Activated CD4-positive, alpha-beta T cell treated with anti-CD3 and anti-CD28 coated beads for 24 hours (primary cell): ENCODE measurements at places on chromosomes 7 and 10.

DNA sequence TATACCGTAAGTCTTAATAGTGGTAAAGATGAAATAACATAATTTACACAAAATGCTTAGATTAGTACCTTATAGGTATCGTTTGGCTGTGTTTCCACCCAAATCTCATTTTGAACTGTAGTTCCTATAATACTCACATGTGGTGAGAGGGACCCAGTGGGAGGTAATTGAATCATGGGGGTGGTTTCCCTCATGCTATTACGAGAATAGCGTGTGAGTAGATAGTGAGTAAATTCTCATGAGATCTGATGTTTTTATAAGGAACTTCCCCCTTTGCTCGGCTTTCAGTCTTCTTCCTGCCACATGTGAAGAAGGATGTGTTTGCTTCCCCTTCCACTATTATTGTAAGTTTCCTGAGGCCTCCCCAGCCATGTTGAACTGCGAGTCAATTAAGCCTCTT lies 426.3 kb upstream of the POT1 start:
- DNase-seq, result no peak

DNA sequence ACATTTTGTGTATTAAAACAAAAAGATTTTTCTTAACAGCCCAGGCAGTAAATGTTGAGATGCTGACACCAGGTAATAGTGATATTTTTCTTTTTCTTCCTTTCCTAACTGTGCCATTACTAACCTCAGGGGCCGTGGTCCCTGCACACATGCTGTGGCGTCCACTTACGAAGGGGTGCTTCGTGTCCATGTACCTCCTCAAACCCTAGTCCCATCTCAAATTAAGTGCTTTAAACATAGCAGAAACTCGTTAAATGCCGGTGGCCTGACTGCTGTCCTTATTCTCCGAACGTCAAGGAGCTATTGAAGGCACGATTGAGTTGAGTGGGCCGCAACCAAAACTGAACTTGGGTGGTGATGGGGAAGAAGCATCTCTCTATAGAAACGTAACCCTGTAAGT lies 132.4 kb downstream of the ZMYND11 start:
- no peak for DNase-seq

GRCh38 chr7:151924001-151924400 lies 32.2 kb upstream of the GALNTL5 start:
- DNase-seq, result no peak

DNA sequence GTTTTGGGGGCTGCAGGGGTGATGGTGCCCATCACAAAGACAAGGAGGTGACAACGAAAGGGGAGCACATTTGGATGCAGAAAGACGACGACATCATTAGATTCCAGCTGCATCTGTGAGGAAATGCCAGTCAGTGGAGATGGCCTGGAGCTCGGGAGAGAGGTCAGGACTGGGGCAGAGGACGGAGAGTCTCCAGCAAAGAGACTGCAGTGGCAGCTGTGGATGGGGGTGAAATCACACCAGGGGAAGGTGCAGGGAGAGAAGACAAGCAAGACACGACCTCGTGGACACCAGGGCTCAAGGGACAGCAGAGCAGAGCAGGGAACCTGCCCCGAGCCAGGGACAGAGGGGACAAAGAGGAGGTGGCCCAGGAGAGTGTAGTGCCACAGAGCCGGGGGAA lies 203.4 kb downstream of the PRPF18 start:
- no peak for DNase-seq
